ENCODE measurements at places on chromosomes 2 and 18.

DNA sequence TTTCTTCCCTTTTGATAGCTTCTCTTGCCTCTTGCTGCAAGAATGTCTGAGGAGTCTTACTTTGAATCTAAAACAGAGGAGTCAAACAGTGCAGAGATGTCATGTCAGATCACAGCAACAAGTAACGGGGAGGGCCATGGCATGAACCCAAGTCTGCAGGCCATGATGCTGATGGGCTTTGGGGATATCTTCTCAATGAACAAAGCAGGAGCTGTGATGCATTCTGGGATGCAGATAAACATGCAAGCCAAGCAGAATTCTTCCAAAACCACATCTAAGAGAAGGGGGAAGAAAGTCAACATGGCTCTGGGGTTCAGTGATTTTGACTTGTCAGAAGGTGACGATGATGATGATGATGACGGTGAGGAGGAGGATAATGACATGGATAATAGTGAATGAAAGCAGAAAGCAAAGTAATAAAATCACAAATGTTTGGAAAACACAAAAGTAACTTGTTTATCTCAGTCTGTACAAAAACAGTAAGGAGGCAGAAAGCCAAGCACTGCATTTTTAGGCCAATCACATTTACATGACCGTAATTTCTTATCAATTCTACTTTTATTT is 133.5 kb upstream of the CDCA7 start:
- H3K27me3 ChIP-seq = no peaks in the 10 kb centered on the region
- no peak overlapping the region for H3K4me3 ChIP-seq
- DNase-seq = no peak
- no peak overlapping the region for H3K27ac ChIP-seq
- H3K36me3 ChIP-seq = no peaks in the 10 kb centered on the region
- no peaks in the 10 kb centered on the region for H3K4me1 ChIP-seq

GRCh38 chr2:118720866-118721265 is 126.6 kb downstream of the EN1 start:
- no peaks in the 10 kb centered on the region for H3K36me3 ChIP-seq
- H3K4me3 ChIP-seq = no peak overlapping the region
- H3K27ac ChIP-seq = no peak overlapping the region
- DNase-seq = no peak
- no peaks in the 10 kb centered on the region for H3K27me3 ChIP-seq
- no peaks in the 10 kb centered on the region for H3K4me1 ChIP-seq

DNA sequence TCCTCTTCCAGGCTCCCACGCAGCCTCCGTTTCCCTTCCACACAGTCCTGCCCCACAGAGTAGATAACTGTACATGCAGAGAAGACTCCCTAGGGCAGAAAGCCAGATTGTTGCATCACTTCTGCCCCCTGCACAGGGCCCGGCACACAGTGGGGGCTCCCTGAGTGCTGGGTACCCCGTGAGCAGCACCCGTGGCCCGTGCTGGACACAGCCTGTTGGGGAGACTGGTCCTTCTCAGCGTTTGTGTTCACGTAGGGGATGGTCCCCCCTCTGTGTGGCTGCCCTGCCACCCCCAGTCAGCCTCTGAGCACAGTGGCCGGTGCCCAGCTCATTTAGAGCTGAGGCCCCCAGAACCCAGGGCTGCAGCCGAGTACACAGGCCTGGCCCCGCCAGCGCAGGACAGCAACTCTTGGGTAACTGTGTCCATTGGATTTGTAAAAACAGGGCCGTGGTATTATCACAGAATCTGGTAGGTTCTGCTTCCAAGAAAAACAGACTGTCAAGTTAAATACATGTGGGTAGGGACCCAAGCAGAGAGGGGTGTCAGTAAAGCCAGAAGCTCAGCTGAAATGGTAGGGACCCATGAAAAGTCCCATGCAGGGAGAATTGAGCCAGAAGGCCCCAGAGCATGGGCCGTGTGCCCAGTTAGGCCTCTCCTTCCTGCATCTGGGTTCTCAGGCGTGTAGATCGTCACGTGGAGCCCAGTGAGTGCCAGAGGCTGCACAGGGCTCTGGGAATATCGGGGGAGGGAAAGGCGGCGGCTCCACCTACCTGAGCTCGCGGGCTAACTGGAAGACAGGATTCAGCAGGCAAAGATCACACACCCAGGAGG is 257.3 kb downstream of the ATAD2B start:
- H3K27me3 ChIP-seq = no peaks in the 10 kb centered on the region
- H3K27ac ChIP-seq = peak overlapping the region; percentile 7
- H3K36me3 ChIP-seq = no peaks in the 10 kb centered on the region
- no peak overlapping the region for H3K4me3 ChIP-seq

DNA sequence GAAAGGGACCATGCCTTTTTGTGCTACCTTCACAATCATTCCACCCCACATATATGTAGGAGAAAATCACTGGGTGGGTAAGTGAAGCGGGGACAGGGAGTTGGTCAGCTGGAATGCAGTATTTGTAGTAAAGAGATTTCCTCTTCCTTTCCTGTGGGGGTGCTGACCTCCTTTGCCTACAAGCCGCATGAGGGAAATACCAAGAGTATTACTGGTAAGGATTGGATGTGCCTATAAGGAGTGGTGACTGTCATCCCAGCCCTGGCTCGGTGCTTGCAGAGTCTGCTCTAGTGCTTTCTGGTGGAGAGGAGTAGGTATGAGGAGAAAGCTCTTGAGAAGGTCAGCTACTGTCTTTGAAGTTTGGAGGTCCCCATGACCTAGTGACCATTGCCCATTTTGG is 324.6 kb downstream of the HRH4 start:
- H3K36me3 ChIP-seq = no peaks in the 10 kb centered on the region
- no peaks in the 10 kb centered on the region for H3K27me3 ChIP-seq
- no peak for DNase-seq
- no peak overlapping the region for H3K4me3 ChIP-seq

GRCh38 chr2:132816234-132816633 is 146.2 kb upstream of the LYPD1 start:
- H3K4me3 ChIP-seq = no peak overlapping the region
- H3K27me3 ChIP-seq = no peaks in the 10 kb centered on the region
- DNase-seq = no peak
- no peaks in the 10 kb centered on the region for H3K36me3 ChIP-seq

DNA sequence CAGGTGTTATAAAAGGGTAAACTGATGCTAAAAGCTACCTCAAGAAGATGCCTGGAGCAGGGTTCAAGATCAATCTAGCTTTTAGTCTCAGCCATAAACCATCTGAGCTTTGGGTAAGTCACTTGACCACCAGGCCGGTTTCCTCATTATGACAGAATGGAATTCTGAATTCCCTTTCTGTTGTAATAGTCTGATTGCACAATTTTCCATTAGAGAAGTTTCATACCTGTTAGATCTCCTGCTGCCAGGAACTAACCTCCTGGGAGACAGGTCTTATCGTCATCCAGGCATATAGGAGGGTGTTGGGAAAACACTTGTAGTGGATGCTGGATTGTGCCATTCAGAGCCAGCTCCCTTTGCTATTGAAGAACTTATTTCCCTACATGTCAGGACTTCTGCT is 272.5 kb downstream of the TDRD15 start:
- no peak overlapping the region for H3K27ac ChIP-seq
- H3K36me3 ChIP-seq = no peaks in the 10 kb centered on the region
- no peaks in the 10 kb centered on the region for H3K4me1 ChIP-seq
- no peak overlapping the region for H3K4me3 ChIP-seq
